ENCODE measurements at places on chromosomes 3 and 15.
A peak's percentile ranks its signal among the peaks of the same experiment; 100 is the strongest.

GRCh38 chr3:140536926-140537726 lies 140.7 kb upstream of the TRIM42 start:
- no peak for DNase-seq

- peak; percentile 29 for DNase-seq
Measured at GRCh38 chr15:70098461-70099166, 897 bp upstream of the TLE3 start.

GRCh38 chr3:29236146-29236840 lies 44.6 kb upstream of the RBMS3 start:
- DNase-seq = no peak

DNA sequence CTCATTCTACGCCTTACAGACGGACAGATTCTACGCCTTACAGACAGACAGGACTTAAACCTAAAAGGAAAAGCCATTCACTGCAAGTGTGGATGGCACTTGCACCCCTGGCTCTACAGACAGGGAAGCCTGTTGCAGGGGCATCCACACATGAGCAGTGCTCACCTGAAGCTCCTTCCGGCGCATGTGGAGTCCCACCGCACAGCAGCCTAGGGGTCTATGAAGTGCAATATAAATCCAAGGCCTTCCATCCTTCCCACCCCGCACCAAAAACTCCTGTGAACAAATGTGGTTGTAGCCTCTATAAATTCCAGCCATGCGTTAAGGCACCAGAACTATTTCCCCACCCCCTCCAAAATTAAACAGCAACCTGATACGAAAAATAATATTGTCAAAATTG lies 121.3 kb downstream of the LRIG1 start:
- no peak for DNase-seq

DNA sequence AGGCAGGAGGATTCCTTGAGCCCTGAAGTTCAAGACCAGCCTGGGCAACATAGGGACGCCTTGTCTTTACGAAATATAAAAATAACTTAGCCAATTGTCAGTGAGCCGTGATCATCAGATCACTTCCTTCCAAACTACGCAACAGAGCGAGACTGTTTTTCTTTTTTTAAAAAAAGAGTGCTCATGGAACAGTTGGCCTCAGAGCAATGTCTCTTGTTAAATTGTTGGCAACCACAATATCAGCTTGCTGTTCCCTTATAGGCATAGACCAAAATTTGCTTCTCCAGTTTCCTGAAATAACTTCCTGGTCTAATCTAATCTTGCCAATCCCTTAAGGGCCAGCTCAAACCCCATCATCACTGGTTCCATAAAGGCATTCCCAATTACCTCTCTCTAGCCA lies 93.3 kb upstream of the SLC4A7 start:
- DNase-seq = no peak

GRCh38 chr15:79736435-79737000 lies 160.3 kb downstream of the MTHFS start:
- no peak for DNase-seq

- peak; percentile 67 for DNase-seq
Measured at GRCh38 chr15:60155661-60156060, 151.6 kb downstream of the FOXB1 start.

GRCh38 chr15:65986416-65986815 lies 117.1 kb downstream of the RAB11A start:
- no peak for DNase-seq
